ENCODE measurements at places on chromosomes 3 and 15. TPM values are rescaled to one million over a fixed set of nuclear protein-coding genes. Genes with fewer than 3 reads are reported as not detected.

DNA sequence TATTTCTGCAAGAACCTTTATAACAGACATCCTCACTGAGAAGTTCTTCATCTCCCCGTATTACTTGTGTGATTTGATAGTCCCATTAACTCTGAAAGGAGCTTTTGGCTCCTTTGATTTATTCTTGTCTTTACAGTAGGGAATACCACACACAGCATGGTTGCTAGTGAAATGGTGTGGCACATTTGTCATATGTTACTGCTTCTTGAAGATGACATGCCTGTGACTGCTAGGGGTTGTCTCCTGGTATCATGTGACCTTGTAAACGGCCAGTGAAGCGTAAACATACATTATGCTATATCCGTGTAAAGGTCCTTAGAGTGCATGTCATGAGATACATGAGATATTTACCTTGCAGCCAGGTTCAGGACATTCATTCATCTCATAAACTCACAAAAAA lies 197.9 kb downstream of the RYR3 start:
- DNase-seq = no peak

GRCh38 chr15:39488516-39488915 lies 92.4 kb upstream of the THBS1 start:
- DNase-seq = no peak

- DNase-seq = no peak
Measured at GRCh38 chr15:93458597-93458996, 369.6 kb upstream of the RGMA start.

MORC1 gene
- total RNA-seq = 0.02 TPM

DNA sequence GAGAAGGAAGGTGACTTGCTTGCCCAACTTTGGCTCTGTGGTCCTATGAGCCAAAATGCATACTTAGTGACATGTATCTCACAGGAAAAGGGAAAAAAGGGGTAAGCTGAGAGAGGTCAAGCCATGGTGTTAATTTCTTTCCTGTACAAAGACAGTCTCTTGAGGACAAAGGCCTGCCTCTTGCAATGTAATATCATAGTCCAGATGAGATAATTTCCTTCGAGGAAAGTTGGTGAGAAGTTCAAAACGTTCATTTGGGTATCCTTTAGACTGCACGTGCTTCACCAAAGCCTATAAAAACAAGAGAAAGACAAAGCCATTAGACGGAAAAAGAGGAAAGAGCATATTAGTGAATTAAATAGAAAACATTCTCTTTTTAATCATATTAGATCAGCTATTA lies 18.4 kb upstream of the TM4SF19 start:
- DNase-seq = no peak

TNFAIP8L3 gene
- 1.3 TPM for total RNA-seq

- DNase-seq = peak; percentile 49
Measured at GRCh38 chr3:98967758-98968157, 66.3 kb upstream of the DCBLD2 start.

ABI3BP gene
- total RNA-seq = 21.9 TPM

- no peak for DNase-seq
Measured at GRCh38 chr3:181554233-181554765, 157.4 kb upstream of the SOX2 start.

- DNase-seq = no peak
Measured at GRCh38 chr15:73005032-73005431, 47.2 kb upstream of the NEO1 start.

DNA sequence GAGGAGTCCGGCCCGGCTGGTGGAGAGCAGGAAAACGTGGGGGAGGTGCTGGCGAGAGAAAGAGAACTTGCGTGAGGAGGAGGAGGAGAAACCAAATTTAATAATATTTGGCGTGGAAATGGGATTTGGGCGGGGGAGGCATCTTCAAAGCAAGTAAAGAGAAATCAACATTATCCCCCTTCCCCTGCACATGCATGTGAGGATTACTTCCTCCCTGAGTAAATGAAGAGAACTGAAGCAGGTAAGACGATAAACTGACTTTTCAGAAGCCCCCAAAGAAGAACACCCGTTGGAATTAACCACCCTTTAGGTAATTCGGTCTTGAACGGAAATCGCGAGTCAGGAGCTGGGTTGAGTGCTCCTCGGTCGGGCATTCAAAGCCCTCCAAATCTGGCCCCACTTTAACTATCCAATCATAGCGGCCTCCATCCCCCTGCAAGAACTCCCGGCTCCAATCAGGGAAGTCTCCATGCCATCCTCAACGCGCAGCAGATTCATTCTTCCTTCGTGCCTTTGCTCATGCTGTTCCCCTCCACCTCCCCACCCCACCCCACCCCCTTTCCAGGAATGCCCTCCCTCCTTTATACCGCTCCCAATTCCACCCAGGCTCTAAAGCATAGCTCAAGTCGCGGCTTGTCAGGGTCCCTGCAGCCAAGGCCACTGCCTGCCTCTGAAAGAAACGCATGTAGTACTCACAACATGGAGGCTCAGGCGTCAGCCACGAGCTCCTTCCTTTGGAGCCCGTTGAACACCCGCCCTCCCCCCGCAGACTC lies 545 bp upstream of the RFX7 start:
- peak; percentile 76 for DNase-seq

GRAMD1C gene
- total RNA-seq = 2.2 TPM

GRCh38 chr15:25170113-25170731 lies 215.4 kb downstream of the SNRPN start:
- DNase-seq = no peak

OIP5 gene
- total RNA-seq = 61.9 TPM

FOXL2 gene
- 0.22 TPM for total RNA-seq

- peak; percentile 2 for DNase-seq
Measured at GRCh38 chr3:114928989-114929640, 218.0 kb downstream of the ZBTB20 start.

DNA sequence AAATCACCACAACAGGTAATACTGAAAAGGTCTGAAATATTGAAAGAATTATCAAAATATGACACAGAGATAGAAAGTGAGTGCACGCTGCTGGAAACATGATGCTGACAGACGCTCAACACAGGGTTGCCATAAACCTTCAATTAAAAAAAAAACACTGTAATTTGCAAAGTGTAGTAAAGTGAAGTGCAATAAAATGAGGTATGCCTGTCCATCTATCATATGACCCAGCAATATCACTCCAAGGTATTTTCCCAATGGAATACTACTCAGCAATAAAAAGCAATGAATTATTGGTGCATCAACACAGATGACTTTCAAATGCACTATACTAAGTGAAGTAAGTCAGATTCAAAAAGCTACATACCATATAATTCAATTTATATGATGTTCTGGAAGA lies 47.6 kb upstream of the SLC12A8 start:
- no peak for DNase-seq

PDZRN3 gene
- total RNA-seq = 1.7 TPM

DNA sequence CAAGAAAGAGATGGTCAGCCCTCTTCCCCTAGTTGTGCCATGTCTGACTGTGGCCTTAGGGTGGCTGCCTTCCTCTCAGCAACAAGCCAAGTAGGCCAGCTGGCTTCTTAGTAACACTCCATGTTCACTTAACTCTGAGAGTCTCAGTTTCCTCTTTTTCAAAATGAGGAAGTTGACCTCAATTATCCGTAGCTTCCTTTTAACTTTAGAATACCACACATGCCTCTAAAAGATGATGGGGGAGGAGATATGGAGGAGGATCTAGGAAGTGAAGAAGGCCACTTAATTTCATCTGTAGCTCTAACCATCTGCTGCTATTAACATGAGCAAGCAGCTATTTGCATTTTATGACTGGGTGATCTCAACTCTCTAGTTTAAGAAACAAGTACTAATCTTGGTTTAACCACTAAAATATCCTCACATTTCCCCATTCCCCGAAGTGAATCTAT lies 32.9 kb downstream of the CD200R1L start:
- DNase-seq = no peak

GRCh38 chr15:77670558-77671361 lies 38.0 kb upstream of the LINGO1 start:
- no peak for DNase-seq

MUSTN1 gene
- total RNA-seq = not detected

DNA sequence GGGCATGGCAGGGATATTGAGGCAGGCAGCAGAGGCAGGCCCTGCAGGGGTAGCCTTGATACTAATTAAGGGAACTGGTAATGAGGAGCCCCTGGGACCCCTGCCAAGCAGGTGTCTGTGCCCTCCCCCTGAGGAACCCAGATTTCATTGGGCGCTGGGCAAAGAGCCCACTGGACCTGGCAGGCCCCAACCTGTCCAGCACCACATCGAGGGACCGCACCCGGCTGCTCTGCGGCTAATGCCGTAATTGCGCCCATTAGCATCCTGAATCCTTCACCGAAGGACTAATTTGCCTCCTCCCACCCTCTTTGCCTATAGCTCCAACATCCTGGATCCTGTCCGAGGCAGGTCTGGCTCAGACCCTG lies 13.7 kb upstream of the SEMA3B start:
- DNase-seq = no peak
